ENCODE measurements at places on chromosomes 2 and 18.

DNA sequence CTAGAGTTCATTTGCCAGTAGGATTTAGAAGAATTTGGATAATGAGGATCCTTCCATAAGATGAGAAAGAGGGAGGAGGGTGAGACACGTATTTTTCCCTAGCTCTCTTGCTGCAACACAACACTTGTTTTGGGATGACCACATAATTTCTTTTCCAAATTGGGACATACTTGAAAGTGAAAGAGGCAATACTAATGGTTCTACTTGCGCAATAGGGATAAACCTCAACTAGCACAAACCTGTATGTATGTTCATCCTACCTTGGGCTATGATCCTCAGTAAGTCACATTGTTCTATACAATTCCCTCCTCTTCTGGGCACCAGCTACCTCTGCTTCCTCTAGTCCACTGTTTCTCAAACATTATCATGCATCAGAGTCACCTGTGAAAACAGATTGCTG, 1208.8 kb upstream of the LRRTM1 start:
- no peak for DNase-seq

DNA sequence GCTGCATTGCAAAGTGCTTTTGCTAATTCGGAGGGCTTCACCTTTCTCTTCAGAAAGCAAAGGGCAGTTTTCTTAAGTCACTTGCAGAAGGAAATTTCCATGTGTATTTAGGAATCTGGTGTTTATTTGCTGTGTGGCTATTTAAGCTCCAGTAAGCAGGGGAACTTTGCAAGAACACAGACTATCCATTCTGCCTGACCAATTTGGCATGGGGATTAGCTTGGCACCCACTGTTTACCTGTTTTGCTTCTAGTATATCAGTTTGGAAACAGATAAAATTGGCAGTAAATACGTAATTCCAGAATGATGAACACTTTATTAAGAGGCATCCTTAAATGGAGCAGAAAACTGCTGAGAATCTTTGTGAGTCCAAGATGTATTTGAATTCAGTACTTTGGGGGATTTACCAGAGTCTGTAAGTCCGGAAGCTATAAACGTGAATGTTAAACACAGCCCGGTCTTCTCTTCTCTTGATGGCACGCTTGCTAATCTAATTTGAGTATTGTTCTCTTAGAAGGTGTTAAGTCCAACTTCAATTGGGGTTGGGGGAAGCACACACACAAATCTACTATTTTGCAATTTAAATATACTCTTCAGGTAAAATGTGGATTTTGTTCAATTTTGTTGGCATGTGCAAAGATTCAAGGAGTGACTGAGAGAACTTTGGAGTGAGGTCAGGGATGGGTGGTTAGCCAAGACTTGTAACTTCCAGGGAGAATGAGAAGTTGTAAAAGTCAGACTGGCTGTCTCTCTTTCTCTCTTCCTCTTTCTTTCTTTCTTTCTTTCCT, 650 bp downstream of the ACKR3 start:
- no peak for DNase-seq

- DNase-seq = no peak
Measured at GRCh38 chr2:195561116-195561921, 95.7 kb upstream of the SLC39A10 start.

DNA sequence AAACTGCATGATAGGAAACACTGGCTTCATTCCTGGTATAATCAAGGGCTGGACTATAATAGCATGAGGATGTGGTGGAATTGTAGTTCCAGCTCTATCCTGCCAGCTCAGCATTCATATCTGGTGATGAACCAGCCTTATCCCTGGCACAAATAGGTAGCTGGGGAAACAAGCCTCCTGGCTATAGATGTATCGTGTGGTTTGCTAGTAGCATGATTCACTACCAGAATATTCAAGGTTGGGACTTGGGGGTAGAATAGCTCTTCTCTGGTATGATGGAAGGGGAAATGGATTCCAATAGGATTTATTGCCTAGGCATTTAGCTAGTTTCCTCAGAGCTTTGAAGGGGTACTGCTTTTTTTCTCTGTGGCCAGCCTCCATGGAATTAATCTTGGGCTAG, 532.8 kb downstream of the FBXO15 start:
- DNase-seq = no peak

DNA sequence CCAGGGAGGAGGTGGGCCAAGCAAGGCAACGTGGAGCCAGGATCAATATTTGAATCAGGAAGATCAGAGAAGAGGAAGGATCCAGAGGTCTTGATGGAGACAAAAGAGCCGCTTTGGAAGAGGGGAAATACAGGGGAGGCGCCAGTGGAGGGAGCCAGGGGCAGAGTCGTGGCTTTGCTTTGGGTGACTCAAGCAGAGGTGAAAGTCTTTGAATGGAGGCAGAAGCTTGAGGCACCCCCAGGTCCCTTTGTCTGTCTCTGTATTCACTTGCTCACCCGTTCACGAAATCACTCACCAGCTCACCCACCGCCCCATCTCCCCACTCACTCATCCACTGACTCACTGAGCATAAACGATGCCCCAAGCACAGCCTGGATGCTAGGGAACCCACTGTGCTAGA, 134.1 kb downstream of the ACOXL start:
- DNase-seq = no peak

- no peak for DNase-seq
Measured at GRCh38 chr2:32805104-32806095, 141.4 kb upstream of the LTBP1 start.

GRCh38 chr18:3248062-3248657, 559 bp downstream of the MYL12A start:
- DNase-seq = no peak

- DNase-seq = no peak
Measured at GRCh38 chr2:122754561-122754960, 999.1 kb downstream of the TSN start.

Data from cerebellar nuclear complex (tissue), 1 donor.